ENCODE measurements at places on chromosomes 12 and 14.
A peak's percentile ranks its signal among the peaks of the same experiment; 100 is the strongest.

DNA sequence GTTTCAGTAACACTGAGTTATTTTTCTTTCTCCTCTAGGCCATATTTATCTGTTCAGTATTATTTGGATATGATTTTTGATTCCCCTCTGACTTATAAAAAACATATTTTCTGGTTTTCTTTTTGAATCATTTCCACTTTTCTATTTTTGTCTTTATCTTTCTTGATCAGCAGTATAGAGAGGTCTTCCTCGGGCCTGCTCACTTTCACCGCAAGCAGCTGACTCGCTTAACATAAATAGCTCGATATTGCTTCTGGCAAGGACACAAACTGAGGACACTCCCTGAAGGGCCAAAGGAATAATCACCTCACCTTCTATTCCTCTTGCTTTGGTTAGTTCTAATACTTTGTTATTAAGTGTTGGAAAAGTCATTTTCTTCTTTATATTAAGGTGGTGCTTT is 25.8 kb upstream of the TRHDE start:
- no peak for DNase-seq

DNA sequence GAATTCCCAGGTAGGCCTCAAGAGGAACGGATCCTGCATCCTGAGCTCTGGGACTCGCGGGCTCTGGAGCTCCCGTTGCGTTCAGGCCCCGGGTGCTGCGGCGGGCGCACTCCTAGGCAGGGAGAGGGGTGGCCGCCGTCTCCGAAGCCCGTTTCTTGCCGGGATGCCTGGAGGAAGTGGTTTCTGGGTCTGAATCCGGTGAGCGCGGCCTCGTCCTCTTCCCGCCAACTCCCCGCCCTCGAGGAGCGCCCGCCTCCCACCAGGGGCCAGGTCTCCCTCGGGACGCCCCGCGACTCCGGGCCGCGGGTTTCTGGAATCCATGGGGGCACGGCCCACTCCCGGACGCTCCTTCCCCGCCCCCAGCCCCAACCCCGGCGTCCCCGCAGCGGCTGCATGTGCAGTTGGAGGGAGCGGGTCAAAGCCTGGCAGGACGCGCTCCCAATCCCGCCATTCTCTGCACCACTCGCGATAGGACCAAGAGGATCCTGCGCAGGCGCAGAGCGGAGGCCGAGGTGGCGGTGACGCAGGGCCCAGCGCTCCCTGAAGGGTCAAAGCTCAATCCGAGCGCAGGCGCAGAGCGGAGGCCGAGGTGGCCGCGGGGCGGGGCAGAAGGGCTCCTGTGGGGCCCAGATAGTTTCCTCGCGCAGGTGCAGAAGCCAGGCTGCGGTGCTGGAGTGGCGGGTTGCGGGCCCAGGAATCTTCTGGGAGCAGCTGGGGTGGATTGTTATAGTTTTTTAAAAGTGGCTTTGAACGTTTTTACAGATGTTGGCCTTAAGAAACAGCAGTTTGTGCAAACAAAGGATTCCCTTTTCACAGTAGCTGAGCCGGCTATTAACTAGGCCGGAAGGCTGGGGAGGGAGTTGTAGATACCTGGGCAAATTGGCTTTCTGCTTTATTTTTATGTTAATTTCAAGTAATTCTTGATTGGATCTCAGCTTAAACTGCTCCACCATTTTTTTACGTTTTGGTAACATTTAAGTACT is 796.4 kb downstream of the AACS start:
- DNase-seq: no peak

DNA sequence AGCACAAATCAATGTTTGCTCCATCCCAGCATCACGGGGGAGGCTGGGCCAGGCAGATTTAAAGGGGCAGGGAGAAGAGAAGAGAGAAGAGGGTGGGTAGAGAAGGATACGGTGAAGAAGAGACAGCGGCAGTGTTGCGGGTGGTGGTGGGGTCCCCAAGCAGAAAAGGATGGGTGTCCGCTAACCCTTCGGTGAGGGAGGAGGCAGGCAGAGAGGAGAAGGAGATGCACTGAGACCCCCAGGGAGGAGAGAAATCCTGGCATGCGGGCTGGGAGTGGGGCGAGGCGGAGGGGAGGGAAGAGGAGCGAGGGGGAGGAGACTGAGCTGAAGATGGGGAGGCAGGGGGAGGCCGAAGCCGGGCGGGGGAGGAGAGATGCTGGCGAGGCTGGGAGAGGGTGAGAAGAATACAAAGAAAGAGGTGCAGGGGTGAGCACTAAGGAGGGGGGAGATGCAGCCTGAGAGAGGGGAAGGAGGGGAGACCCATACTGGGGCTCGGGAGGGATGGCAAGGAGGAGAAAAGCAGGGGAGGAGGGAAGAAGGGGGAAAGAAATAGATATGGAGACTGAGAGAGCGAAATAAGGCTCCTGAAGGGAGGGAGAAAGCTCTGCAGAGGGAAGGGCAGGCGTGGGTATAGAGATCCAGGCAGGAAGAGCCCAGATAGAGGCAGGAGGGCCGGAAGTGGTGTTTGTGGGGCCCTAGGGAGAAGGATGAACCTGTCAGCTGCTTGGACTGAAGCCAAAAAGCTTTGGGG is at the start of gene JPH4:
TSS of gene JPH4 (minus strand) at position 231 of the 751 bp plus-strand sequence. CDS start 1,337 bp downstream, outside the sequence.
- DNase-seq: no peak

DNA sequence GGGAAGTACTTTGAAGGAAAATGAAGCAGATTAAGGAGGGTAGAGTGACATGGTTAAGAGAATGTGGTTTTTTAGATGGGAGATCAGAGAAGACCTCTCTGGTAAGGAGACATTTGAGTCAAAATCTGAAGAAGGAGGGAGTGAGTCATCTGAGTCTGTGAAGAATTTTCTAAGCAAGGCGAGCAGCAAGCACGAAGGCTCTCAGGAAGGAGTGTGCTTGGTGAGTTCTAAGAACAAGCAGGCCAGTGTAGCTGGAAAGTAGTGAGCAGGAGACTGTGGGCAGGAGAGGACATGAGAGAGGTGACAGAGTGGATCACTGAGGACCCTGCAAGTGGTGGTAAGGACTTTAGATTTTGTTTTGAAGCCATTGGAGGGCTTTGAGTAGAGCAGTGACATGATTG is 76.3 kb upstream of the FUT8 start:
- no peak for DNase-seq

- no peak for DNase-seq
Observed at GRCh38 chr12:131979606-131980005, 29.9 kb downstream of the EP400 start.

DNA sequence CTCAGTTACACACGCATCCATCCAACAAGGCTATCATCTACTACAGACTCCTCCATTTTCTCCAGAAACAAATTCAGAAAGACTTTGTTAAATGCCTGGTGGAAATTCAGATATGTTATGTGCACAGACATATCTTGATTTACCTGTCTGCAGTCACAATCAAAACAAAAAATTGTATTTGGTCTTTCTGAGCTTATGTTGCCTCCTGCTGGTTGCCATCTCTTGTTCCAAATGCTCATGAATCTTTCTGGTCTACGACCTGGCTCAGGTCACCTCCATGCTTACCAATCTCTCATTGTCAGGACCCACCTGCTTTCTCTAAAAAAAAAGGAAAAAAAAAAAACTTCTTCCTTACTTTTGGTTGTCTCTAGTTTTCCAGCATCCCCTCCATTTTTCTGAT is 169.2 kb upstream of the PLXNC1 start:
- no peak for DNase-seq

DNA sequence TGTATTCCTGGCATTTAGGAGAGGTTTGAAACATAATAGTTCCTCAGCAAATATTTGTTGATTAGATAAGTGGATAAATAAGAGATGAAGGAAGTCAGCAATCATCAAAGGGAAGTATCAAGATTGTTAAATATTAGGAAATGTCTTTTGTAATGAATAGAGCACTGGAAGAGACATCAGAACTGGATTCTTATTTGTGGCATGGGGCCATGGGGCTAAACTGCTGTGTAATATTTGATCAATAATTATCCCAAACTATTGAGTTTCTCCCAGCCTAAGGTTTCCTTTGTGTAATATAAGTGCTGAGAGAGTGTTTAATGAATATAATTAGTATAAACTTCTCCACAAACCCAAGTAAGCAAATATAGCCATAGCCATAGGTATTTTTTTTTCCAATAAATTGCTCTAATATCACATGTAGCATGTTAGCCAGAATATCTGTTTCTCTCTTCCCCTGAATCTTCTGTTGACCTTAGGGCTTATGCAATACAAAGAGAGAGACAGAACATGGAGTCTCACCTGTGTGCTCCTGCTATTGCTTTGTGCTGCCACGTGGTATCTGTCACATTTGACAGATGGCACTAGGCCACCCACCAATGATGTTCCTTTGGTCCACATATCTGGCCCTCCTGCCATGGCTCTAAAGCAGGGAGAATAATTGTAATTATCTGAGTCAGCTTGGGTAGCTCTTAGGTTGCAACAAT is 658.7 kb downstream of the SOX5 start:
- DNase-seq: no peak

DNA sequence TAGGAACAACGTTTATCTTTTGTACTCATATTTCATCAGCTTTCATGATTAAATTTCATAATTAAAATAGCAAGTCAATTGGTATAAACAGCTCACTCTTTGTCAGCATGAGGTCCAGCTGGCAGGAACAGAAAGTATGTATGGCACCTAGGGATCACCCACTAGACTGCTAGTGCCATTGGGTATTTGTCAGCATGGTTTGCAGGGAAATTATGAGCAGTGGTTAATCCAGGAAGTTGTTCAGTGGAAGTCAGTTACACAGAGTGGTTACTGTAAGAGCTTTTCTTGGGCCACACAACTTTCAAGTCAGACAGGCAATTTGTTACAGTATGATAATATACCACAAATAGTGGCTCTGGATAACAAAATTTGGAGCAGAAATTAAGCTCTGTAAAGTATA is 340.3 kb upstream of the RGS6 start:
- DNase-seq: no peak

DNA sequence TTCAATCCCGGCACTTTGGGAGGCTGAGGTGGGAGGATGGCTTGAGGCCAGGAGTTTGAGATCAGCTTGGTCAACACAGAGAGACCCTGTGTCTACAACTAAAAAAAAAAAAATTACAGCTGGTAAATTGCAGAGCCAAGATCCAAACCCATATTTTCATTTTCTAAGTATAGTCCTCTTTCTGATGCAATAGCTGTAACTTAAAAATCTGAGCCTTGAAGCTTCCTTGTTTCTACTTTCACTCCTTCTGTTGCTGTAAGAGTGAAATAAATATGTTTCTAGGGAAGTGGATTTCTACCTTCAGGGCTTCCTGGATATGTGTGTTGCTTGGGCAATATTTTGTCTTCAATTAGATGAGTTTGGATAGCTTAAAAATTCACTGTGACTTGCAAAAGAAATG is 42.0 kb upstream of the PRICKLE1 start:
- DNase-seq: no peak

GRCh38 chr12:30870491-30871265 is 55.9 kb upstream of the TSPAN11 start:
- no peak for DNase-seq

GRCh38 chr14:60311417-60311816 is 62.4 kb downstream of the PPM1A start:
- DNase-seq: no peak

DNA sequence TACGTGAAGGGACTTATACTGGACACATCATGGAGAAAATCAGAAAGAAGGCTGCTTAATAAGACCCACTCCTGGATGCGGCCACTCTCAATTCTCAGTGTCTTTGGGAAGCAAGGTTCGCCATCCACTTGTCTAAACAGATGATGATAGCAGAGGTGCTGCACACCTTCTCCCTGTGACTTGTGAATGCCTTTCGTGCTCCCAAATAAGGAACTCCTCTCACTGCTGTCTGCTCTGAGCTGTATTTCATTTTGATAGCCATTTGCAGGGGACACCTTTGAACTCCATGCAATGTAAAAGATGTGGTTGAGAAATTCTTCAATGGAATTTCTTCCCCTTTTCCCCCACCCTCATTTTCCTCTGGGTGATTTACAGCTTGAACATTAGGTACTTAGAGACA is 11.6 kb downstream of the RMST start:
- DNase-seq: no peak

- DNase-seq: peak; percentile 93
Observed at GRCh38 chr12:52870361-52871290, 21.8 kb upstream of the KRT78 start.

DNA sequence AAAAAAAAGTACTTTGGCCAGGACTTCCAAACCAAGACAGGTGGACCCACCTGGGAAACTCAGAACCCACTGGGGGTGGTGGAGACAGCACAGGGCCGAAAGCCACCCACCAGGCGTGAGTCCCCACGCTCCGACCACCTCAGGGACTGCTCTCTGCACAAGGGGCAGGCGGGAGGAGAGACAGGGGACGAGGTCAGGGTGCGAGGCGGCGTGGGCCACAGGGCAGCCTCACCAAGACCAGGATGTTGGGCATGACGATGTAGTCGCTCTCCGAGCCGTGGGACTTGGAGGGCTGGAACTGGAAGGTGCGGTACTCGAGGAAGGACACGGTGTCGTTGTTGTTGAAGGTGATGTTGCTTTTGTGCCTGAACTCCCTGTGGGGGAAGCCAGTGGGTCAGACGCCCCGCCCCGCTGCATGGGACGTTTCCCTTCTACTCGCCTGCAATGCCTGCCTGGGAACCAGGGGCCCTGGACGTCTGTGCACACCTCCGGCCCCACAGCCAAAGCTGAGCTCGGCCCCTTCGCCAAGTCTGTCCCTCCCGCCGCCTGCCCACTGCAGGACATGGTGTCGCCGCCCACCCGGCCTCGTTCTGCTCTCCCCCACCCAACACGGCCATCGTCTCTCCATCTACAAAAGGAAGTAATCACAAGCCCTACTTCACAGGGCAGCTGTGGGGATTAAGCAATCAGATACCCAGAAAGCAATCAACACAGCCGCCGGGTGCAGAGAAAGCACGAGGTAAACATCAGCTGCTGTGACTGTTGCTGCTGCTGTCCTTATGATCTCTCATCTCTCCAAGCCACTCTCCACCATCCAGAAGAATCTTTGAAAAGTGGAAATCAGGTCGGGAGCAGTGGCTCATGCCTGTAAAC is 48.7 kb downstream of the SCARB1 start:
- no peak for DNase-seq

- no peak for DNase-seq
Observed at GRCh38 chr12:81958406-81958805, 199.3 kb upstream of the PPFIA2 start.

GRCh38 chr14:59601056-59601455 is 24.4 kb upstream of the CCDC175 start:
- no peak for DNase-seq

GRCh38 chr12:22525426-22525825 is 18.9 kb downstream of the C2CD5 start:
- DNase-seq: no peak

DNA sequence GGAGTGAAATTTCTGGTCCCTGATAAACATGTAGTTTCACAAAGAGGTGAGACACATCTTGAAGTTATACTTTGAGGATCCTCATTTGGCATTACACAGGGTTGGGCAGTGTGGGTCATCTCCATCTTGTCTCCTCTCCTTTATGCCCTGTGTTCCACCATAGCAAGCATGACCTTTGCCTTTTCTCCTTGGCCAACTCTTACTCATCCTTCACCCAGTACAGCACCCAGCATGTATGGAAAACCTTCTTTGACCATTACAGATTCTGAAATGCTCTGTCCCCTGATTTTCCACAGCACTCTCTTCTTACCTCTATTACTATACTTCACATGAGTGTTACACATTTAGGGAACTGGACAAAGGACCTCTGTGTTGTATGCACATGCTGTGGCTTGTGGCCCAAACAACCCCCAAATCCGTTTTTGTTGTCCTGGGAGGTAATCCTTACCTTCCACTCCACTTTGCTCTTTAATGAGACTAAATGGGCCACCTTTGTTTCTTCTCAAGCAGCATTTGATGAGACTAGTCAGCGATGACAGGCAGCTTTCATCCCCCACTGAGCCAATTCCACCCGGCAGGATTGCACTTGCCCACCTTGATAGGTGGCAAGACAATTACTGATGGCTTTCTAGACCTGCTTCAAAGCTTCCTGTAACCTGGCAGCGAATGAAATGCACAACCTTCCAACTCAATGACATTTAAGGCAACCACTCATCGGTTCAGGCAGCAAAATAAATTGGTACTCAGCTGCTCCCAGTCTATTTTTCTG is 163.5 kb downstream of the MON2 start:
- no peak for DNase-seq
